ENCODE measurements at places on chromosomes 5 and 9.

- no peak for DNase-seq
These were observed 514.2 kb upstream of the TLE4 start for GRCh38 chr9:79057576-79057975.

GRCh38 chr5:65970481-65971367 is 44.3 kb downstream of the ERBIN start:
- no peak for DNase-seq

DNA sequence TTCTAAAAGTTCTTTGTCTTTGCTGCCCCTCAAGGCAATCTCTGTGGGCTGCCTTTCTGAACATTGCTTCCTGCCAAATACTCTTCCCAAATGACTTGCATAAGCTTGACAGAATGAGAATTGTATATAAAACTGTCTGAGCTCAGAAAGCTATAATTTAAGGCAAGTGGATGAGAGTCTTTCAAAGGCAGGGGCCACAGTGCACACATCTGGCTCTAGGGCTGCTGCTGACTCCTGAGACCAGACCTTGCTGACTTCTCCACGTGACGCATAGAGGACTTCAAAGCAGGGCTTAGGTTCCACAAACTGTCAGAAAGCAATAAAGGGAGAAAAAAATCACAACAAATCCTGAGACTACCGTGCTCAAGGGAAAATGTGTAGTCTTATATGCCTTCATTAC is 79.4 kb upstream of the DIRAS2 start:
- DNase-seq: no peak

- no peak for DNase-seq
These were observed 61.0 kb downstream of the LPAR1 start for GRCh38 chr9:110977259-110977709.

- DNase-seq: no peak
These were observed 499 bp downstream of the ALG2 start for GRCh38 chr9:99221266-99221620.

- DNase-seq: no peak
These were observed 281.9 kb upstream of the PUM3 start for GRCh38 chr9:3125602-3126405.

- DNase-seq: no peak
These were observed 14.3 kb downstream of the TMEM161B start for GRCh38 chr5:88254320-88254719.

GRCh38 chr5:9619331-9620092 is 10.6 kb downstream of the TAS2R1 start:
- no peak for DNase-seq

DNA sequence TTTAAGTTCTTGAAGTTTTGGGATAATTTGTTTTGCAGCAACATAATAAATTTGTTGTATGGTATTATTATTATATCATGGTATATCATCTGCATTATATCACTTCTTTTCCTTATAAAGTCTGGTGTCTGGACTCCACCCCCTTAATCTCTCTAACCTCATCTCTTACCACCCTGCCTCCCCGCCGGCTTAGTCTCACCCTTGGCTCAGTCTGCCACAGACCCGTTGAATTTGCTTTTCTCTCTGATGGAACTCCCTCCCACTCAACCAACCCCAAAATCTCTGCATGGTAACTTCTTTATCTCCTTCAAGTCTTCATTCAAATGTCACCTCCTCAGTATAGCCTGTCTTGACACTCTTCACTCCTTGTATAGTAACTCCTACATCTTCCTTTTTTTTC is 29.6 kb upstream of the MATR3 start:
- DNase-seq: no peak

DNA sequence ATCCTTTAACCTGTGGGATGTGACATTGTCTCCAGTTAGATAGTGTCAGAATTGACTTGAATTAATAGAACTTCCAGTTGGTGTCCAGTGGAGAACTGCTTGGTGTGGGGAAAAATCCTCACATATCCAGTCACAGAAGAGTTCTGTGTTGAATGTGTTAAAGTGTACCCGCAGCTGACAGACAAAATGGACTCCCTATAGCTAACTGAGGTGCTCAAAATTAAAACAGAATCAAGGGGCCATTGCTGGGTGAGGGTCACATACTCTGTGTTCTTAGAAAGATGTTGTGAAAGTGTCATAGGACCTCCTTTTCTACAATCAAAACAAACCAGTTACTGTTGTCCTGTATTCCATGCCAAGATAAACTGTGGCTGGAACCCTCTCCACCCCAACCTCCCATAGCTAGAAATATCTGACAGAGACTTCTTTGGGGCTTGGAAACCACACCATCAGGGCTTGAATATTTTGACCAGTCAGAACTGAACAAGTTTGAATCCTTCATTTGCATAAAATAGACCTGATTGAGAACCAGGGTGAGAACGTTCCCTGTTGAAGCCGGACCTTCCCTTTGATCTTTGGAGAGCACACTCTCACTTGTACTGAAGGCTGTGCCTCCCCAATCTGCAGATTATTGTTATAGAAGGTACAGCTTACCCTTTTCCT is 164.0 kb upstream of the ZNF608 start:
- DNase-seq: no peak
